ENCODE measurements at places on chromosomes 11 and 22.

GRCh38 chr11:95338430-95338991 lies 107.5 kb upstream of the SESN3 start:
- DNase-seq, result peak; percentile 57

GRCh38 chr22:17712441-17712840 lies 61.8 kb downstream of the BID start:
- no peak for DNase-seq

- DNase-seq, result no peak
Measured at GRCh38 chr22:24952837-24953383, 394 bp downstream of the KIAA1671 start.

- DNase-seq, result no peak
Measured at GRCh38 chr11:47443817-47444216, 5.1 kb downstream of the RAPSN start.

- DNase-seq, result no peak
Measured at GRCh38 chr22:43094085-43094484, 4.9 kb upstream of the TTLL1 start.

GRCh38 chr22:17717708-17718107 lies 56.6 kb downstream of the BID start:
- DNase-seq, result no peak

DNA sequence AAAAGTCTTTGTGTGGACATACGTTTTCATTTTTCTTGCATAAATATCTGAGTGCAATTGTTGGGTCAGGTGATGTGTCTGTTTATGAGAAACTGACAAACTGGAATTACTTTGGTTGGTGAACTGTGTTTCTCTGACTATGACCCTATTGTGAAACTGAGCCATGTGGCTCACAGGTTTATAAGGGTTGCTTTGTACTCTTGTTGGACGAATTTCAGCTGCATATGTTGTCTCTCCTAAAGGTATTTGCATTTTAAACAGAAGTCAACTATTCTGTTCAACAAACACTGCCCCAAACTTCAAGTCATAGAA lies 34.4 kb upstream of the RASD2 start:
- DNase-seq, result no peak

- DNase-seq, result no peak
Measured at GRCh38 chr11:37786214-37786755, 1188.2 kb upstream of the RAG2 start.

DNA sequence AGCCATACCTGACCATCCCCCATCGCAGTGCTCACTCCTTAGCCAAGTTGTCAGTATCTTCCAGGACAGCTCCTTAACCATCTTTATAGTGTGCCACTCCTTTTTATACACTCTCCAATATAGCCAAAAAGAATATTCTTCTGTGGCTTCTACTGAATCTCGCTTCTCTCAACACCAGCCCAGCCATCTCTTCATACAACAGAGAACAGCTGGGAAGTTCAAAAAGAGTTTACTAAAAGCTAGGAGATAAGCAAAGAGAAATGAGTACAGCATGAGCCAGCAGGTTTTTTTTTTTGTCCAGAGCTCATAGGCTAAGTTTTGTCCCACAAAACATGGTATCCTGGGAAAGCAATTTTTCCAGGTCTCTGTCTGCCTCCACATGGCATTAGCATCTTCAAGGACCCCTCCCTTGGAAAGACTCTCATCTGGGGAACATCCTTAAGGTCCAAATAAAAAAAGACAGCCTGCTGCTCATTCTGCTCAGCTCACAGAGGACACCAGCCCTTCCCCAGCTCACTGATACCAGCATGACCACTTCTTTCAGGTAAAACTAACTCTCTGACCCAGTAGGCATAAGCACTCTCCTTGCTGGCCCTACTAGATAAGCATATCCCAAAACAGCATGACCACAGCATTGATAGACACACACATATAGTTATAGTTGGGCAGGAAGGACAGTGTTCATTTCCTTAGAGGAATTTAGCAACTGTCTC lies 48.8 kb upstream of the YWHAH start:
- no peak for DNase-seq

GRCh38 chr11:130694488-130695045 lies 221.7 kb downstream of the SNX19 start:
- no peak for DNase-seq

DNA sequence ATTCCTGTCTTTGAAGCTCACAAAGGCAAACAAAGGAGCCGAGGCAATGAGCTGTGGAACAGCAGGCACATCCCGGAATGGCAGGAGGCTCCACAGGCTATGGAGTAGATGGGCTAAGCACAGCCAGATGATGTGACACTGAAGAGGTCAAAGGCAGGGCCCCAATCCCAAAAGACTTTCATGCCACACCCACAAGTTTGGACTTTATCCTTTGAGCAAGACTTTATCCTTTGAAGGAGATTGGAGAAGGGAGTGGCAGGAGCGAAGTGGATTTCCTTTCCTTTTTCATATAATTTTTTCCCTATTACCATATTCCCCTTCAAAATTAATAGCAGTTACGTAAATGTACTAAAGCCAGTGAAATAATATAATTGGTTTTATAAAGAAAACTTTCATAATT lies 379.4 kb downstream of the CADM1 start:
- no peak for DNase-seq

GRCh38 chr11:75735181-75735845 lies 17.7 kb downstream of the MOGAT2 start:
- DNase-seq, result no peak

GRCh38 chr22:29704528-29705285 lies 15.1 kb upstream of the CABP7 start:
- DNase-seq, result no peak

DNA sequence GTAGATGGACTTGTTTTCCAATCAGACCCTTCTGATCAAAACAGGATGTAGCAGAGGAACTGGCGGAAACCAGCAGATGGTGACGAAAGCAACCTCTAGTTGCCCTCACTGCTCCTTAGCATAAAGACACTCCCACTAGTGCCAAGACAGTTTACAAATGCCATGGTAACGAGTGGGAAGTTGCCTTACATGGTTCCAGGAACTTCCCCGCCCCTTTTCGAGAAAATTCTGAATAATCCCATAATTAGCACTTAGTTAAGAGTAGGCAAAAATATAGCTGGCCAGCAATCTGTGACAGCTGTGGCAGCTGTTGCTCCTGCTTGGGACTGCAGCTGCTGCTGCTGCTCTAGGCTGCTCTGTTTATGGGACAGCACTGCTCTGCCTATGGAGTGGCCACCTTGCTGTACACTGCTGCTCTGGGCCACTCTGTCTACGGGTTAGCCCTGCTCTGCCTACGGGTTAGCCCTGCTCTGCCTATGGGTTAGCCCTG lies 33.4 kb upstream of the SORL1 start:
- DNase-seq, result no peak

GRCh38 chr22:38891256-38891655 lies 19.2 kb upstream of the CBX6 start:
- no peak for DNase-seq

- DNase-seq, result no peak
Measured at GRCh38 chr11:83238111-83238510, 44.6 kb downstream of the ANKRD42 start.

GRCh38 chr11:107819361-107820014 lies 39.1 kb downstream of the SLC35F2 start:
- no peak for DNase-seq

DNA sequence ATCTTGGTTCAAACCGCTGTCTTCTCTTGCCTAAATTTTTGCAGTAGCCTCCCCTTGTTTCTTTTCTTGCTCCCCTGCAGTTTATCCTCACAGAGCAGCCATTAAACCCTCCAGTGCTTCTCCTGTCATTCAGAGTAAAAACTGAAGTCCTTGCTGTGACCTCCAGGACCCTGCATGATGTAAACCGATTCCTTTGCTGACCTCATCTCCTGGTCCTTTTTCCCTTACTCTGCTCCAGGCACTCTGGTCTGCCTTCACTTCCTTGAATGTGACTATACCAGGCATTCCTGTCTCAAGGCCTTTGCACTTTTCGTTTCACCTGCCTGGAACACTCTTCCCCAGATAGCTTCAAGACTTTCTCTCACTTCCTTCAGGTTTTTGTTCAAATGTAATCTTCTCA lies 152.0 kb downstream of the WNT11 start:
- no peak for DNase-seq

DNA sequence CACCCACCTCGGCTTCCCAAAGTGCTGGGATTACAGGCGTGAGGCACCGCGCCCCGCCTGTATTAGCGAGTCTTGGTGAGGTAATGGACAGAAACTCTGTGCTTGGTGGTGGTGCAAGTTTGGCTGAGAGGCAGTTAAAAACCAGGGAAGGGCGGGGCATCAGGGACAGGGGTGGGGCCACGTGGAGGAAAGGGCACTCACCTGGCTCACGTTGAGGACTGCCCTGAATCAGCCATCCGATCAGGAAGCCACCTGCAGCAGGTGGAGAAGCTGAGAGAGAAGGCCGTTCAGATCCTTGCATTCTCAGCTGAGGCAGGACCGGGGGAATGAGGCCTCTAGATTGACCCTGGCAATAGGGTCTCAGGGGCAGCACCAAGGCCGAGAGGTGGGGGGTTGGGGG lies 12.1 kb upstream of the CHRM1 start:
- no peak for DNase-seq

DNA sequence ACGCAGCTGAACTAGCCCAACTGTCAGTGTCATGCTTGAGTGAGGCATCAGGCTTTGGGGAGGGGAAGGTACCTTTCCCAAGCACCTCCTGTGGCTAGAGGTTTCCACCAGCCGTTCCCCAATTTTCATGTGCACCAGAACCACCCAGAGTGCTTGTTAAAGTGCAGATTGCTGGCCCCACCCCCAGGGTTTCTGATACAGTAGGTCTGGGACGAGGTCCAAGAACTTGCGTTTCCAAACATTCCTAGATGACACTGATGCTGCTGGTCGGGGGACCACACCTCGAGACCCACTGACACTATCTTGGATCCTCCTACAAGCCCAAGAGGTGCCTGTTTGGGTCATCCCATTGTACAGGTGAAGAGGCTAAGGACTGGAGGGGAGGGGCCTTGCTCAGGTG lies 59.8 kb downstream of the PDE2A start:
- DNase-seq, result no peak

- no peak for DNase-seq
Measured at GRCh38 chr11:3134218-3134621, 30.9 kb downstream of the OSBPL5 start.

DNA sequence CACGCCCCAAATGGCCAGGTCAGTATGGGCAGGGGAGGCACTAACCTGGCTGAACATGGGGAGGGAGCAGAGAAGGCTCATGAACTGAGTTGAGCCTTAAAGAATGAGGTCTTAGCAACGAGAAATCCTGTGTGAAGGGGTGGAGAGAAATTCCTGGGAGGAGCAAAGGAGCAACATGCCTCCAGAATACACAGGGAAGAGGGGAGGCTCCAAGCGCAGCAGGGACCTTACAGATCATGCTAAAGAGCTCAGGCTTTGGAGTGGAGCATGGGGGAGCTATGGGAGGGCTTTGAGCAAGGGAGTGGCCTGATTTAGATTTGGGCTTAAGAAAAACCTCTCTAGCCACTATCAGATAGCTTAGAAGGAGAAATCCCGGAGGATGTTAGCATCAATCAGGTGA lies 88.1 kb downstream of the MN1 start:
- DNase-seq, result no peak

GRCh38 chr11:67022961-67023956 lies at the start of gene SYT12:
Gene SYT12, plus strand, starts transcription at chr11:67023134. Its CDS starts 7,011 bp downstream, at chr11:67030145.
- no peak for DNase-seq

DNA sequence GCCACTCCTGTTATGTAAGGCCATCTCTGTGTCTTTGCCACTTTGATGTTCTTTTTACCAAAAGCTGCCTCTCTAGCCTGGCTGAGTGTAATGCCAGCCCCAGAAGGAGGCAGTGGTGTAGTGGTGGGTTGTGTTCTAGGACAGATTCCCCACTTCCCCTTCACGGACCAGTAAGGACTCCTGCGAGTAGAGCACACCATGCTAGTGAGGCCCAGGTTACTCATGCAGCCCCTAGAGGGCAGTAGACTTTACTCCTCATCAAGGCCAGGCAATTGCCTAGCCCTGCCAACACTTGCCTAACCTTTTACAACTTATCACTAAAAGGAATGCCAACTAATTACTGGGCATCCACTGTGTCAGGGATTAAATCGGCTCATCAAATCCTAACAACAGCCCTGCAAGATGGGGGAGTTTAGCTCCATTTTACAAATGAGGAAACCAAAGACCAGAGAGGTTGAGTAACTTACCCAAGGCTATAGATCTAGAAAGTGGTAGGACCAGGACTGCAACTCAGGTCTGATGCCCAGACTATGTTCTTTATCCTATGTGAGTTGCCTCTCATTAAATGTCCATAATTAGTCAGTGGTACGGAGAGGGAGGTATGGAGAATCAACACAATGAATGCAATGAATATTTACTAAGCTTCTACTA lies 75.3 kb downstream of the APIP start:
- no peak for DNase-seq

DNA sequence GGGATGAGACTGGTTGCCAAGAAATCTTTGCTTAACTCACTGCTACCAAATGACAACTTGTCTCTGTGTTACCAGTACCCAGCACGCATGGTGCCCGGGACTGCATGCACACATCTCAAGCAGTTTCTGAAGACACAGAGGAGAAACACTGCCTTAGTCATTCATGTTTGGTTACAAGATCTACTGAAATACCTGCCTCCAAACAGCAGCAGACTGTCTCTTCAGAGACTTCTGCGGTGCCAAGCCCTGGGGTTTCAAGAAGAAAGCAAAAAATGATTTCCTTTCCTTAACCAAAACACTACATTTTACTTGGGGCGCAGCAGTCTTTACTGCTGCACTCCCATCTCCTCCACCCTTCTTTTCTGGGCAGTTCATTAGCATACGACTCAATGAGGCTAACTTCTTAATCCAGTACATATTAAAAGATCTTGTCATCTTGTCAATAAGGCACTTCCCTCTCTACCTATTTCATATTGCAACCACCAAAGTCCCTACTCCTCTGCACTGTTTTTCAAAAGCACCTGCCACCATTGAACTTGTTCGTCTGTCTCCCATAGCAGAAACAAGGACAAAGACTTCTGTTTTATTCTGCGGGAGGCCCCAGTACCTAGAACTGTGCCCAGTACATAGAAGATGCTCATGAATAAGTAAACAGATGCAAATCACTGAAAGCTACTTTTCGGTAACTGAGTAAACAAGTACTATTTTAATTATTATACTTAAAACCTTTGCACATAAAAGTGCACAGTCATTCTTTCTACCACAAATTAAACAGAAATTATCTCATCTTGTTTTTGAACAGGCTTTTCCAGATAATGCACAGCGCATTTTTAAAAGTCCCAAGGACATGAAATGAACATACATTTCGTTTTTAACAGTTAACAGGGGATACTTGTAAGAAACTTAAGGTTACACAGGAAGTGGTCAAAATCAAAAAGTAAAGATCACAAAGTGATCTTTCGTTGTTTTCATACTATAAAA lies 4.0 kb downstream of the NAP1L4 start:
- DNase-seq, result no peak

- no peak for DNase-seq
Measured at GRCh38 chr11:125256541-125257189, 92.1 kb downstream of the PKNOX2 start.

DNA sequence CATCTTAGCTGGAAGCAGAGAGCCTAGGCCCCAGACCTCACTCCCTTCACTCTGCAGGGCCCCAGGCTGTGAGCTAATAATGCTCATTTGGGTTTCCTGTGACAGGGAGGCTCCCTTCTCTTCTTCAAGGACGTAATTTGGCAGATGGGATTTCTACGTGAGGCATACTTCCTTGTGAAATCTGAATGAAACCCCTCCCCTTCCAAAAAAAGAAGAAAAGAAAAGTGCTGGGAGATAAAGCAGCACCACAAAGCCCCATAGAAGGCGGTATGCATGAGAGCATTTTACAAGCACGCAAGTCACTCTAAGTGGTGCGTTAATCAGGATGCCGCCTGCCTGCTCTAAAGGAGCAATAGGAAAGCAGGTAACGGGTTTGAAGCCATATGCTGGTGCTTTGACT lies 5.7 kb downstream of the P2RX3 start:
- DNase-seq, result no peak

- no peak for DNase-seq
Measured at GRCh38 chr22:48071828-48072227, 1309.4 kb downstream of the TBC1D22A start.

Measured in NCI-H1436 (cell line).